GM20000 (cell line): ENCODE measurements at places on chromosomes 4 and X.

DNA sequence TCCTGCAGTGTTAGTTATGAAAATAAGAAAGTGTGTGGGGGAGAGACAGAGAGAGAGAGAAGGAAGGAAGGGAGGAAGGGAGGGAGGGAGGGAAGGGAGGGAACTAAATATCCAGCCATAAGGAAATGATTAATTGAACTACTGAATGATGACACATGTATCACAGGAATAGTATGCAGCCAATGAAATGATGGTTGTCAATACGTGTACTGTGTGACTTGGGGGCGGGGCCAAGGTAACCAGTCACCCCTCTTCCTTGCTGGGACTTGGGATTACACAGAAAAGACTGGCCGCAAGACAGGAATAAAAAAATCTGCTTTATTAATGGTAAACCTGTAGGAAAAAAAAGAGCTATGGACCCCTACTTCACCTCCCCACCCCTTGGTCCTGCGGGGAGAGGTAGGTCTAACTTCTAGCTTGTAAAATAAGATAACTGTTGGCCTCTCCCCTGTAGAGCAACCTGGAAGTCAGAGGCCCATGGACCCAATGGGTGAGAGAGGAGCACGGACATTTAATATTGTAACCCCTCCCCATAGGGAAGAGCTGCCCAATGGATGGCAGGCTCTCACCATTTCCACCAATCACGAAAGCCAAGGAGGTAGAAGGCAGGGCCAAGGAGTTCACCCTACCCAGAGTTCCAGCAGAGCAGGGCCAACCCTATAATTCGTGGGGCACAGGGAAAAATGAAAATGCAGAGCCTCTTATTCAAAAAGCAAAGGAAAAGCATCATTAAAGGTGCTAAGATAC is 7.4 kb downstream of the PPP2R2C start:
- no peak for DNase-seq

DNA sequence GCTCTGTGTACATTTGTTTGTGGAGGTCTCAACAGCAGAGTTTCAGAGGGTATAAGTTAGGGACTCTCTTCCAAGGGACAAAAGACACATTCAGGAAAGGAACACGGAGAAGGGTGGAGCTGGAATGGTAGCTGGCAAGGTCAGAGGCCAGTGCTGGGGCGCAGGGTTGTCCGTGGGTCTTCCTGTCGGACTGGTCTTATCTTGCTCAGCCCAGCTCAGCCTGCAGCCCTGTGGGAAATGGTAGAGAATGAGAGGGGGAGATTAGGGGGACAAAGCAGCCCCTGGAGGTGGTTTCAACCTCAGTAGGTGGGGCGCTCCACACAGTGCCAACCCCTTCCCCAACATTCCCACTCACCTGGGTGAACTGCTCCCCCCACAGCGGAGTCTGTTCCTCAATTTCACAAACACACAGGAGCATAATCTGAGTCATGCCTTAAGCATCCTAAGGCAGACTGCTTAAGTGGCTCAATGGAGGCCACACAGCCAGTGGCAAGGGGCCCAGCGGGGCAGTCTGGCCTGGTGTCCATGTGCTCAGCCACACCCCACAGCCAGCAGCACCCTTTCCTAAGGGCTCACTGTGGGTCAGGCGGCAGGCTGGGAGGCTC is 6.9 kb upstream of the HDAC6 start:
- no peak for DNase-seq

GRCh38 chr4:154743683-154744340 is at the start of gene LRAT:
Gene LRAT, plus strand, starts transcription at chr4:154744000. Its CDS starts 327 bp downstream, at chr4:154744327.
- peak; percentile 28 for DNase-seq

- no peak for DNase-seq
Observed at GRCh38 chrX:12936947-12937346, 30.5 kb downstream of the TLR8 start.

GRCh38 chr4:36709991-36710390 is 428.6 kb downstream of the DTHD1 start:
- no peak for DNase-seq
